ENCODE measurements at places on chromosomes 13 and 19. TPM values are rescaled to one million over a fixed set of nuclear protein-coding genes. Genes with fewer than 3 reads are reported as not detected.

The NMRK2 gene
- not detected for total RNA-seq

DNA sequence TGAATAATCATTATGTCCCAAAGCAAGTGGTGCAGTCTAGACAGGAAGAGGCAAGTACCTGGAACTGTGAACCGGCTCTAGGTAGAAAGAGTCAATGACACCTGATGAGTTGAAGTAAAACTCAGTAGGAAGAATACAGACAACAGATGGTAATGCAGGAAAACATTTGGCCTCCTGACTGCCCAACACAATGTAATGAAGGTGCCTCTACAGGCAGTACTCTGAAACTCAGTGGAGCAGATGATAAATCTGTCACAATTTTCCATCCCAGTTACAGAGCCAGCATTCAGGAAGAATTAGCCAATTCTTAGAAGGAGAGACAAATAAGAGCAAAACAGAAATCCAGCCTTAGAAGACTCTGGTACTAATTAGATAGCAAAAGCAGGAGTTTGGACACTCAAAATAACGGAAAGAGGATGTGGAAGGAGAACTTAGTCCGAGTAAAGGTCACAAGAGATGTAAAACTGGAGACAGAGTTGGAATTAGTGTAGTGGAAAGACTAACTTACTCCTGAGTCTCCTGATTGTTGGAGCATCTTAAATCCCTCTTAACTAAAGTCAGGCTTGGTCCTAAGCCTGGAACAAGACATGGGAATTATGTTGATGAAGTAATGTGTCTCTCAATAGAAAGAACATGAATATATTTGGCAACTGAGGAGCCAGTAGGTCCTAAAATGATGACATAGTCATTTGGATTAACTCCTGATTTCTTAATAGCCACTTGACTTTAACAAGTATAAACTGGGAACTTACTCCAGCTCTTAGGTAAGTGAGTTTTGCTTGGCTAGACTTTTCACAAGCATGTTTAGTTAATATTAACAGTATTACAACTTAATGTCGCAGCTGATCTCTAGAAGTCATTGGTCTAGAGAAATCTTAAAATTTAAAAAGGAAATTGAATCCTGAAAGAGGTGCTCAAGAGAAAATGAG, 457.3 kb upstream of the MIR17HG start:
- H3K27ac ChIP-seq: no peak overlapping the region
- H3K36me3 ChIP-seq: no peaks in the 10 kb centered on the region
- no peaks in the 10 kb centered on the region for H3K4me1 ChIP-seq

DNA sequence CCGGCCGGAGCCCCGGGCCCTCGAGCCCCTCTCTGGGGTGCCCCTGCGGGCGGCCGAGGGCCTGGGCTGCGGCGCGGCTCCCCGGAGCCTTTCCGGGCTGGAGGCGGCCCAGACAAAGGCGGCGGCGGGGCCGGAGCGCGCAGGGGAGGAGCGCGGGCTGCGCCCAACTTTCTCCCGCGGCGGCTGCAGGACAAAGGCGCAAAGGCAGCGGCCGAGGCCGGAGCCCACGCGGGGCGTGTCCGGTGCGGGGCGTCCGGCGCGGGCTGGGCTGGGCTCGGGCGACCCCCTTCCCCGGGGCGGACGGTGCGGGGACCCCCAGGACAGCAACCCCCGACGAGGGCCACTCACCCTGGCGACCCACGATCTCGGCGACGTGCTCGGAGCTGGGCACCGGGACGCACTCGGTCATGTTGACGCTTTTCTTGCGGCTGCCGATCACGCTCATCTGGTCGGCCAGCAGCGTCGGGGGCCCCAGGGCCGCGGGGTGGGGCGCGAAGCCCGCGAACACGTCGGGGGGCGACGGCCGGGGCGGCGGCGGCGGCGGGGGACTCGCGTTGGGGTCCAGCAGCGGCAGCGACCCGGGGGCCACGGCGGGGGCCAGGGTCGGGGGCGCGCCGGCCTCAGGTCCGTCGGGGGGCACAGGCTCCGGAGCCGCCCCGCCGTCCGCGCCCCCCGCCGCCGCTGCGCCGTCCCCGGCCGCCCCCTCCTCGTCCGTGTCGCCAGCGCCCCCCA, 843 bp downstream of the MEX3D start:
- H3K27ac ChIP-seq: no peak overlapping the region
- H3K4me3 ChIP-seq: no peak overlapping the region
- H3K36me3 ChIP-seq: no peaks in the 10 kb centered on the region
- H3K4me1 ChIP-seq: no peaks in the 10 kb centered on the region
- DNase-seq: peak; percentile 21

- H3K27me3 ChIP-seq: no peaks in the 10 kb centered on the region
- H3K4me3 ChIP-seq: no peak overlapping the region
- DNase-seq: no peak
- H3K36me3 ChIP-seq: no peaks in the 10 kb centered on the region
- H3K27ac ChIP-seq: no peak overlapping the region
- H3K4me1 ChIP-seq: peaks cover 55% of the 10 kb centered on the region
Measured at GRCh38 chr13:25881971-25882451, 169.8 kb downstream of the SHISA2 start.

DNA sequence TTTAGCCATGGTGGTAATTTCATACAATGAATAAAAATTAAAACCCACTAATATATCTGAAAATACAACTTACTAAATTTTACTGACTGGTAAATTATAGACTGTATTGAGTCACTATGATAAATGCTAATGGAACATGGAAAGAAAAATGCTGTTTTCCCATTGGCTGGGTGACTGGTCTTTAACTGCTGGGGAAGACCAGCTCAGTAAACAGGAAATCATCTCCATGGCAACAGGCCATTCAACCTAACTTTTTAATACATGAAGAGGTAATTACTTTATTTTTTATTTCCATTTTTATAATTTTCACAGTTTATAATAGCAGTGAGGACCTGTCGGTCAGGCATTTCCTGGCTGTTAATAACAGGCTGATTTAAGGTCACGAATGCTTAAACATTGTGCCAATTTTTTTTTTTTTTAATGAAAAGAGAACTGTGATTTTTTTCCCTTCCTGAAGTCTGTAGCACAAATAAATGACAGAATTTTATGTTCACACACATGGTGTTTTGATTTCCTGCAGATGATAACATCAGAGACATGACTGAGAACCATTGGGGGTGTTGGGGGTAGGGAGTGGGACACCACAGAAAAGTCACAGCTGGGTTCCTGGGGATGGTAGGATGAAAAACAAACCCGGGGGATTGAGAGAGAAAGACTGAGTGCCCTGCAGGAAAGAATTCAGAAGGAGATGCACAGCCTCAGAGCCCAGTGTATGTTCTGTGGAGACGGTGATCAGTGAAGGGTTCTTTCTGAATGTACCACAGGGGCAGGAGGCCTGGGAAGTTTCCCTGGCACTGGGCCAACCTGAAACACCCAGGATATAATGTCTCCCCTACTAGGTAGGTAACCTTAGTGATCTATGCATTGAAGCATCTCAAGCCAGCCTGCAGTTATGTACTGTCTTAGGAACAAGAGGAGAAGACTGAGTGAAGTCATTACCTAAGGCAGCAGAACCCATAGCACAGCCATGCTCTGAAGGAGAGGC, 297.1 kb downstream of the COG6 start:
- no peak overlapping the region for H3K4me3 ChIP-seq
- H3K27ac ChIP-seq: no peak overlapping the region
- no peaks in the 10 kb centered on the region for H3K36me3 ChIP-seq
- H3K27me3 ChIP-seq: no peaks in the 10 kb centered on the region

DNA sequence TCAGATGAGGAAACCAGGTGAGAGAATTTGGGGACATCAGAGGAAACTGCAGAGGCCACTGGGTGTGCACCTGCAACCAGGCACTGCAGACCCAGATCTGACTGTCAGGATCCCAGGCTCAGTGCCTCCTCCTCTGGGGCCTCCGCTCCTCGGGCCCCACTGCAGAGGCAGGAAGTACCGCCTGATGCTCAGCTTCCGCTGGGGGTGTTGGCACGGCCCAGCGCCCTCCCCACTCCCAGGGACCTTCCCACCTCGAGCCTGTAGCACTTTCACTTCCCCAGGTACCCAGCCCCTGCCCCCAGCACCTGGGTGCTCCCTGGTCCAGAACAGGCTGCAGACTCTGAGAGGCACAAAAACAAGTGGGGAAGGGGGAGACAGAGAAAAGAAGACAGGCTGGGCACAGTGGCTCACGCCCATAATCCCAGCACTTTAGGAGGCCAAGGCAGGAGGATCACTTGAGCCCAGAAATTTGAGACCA, 1.4 kb upstream of the CD37 start:
- DNase-seq: peak; percentile 83
- H3K4me1 ChIP-seq: peaks cover 82% of the 10 kb centered on the region
- peak overlapping the region; percentile 70 for H3K4me3 ChIP-seq

DNA sequence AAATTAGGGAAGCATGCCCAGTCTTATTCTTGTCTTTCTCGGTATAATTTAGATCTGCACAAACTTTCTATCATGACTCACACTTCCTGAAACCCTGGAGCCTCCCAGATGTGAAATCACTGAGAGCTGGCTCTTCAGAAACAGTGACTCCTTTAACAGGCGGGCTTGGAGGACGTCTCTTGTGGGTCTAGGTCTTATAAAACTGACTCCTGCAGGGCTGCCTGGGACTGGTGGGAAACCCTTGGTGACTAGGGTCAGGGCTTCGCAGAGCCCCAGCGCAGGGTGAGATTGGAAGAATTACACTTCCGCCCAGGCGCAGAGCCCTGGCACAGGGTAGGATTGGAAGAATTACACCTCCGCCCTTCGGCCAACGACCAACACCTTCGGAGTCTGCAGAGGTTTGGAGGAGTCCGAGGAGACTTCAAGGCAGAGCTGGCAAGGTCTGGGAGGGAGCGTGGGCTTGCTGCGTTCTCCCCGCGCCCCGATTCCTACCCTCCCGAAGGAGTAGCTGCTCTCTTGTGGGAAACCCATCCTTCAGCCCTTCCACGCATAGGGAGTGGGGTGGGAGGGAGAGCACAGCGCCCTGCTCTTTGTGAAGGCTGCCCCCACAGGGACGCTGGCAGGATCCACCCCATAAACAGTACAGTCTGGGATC, 43.4 kb upstream of the MAP3K10 start:
- no peaks in the 10 kb centered on the region for H3K27me3 ChIP-seq
- H3K4me3 ChIP-seq: no peak overlapping the region
- H3K4me1 ChIP-seq: peaks cover 54% of the 10 kb centered on the region
- peak overlapping the region; percentile 61 for H3K27ac ChIP-seq

DNA sequence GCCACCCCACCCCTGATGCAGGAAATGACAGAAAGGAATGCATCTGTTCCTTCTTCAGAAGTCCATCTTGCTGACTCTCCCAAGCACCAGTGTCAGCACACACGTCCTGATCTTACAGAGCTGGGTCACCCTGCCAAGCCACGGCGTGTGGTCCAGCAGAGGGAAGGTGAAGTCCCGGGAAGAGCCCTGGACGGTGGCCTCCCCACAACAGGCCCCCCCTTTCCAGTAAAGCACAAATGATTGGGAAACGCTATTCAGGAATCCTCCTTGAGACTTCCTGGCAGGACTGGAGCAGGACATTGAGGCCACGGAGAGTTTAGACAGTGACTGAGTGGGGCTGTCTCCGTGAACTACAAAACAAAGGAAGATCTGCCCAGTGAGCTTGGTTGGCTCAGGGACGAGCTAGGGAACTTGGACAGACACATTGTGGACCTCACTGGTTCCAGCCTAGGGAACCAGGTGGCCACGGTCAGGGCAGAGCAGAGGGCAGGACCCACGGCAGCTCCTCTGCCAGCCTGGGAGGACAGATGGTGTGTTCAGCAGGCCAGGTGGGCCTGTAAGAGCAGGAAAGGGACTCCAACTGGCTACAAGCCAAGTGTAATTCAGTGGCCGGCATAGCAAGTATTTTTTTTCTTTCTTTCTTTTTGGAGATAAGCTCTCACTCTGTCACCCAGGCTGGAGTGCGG, 41.7 kb downstream of the ELL start:
- no peaks in the 10 kb centered on the region for H3K27me3 ChIP-seq
- no peak for DNase-seq
- H3K27ac ChIP-seq: peak overlapping the region; percentile 95
- H3K4me1 ChIP-seq: peaks cover 79% of the 10 kb centered on the region
- no peak overlapping the region for H3K4me3 ChIP-seq

- no peaks in the 10 kb centered on the region for H3K36me3 ChIP-seq
- no peaks in the 10 kb centered on the region for H3K27me3 ChIP-seq
- H3K4me3 ChIP-seq: peak within 1 kb of the TSS; percentile 84
- DNase-seq: peak; percentile 94
Measured at GRCh38 chr19:11964858-11965645, at the start of gene ZNF763. TSS of gene ZNF763 (plus strand) at chr19:11965040. CDS start at chr19:11965209, 169 bp downstream.

DNA sequence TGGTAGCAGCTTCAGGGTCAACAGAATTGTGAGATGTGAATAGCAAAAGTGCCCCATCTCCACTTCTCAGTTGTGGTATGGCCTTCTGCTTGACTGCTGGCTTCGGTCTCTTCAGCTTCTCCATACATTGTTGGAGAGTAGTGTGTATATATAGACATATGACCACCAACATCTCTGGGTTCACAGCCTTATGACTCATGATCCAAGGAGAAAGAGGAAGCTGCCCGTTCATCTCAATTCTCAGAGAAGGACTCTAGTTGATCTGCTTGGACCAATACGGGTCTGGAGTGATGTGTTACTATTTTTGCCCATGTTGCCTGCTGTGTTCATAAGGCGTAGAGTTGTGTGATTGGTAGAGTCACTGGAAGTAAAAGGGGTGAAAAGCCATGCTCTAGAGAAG, 3.6 kb upstream of the COMMD6 start:
- no peak for DNase-seq
- no peak overlapping the region for H3K4me3 ChIP-seq
- H3K27ac ChIP-seq: no peak overlapping the region
- peaks cover 5% of the 10 kb centered on the region for H3K36me3 ChIP-seq

DNA sequence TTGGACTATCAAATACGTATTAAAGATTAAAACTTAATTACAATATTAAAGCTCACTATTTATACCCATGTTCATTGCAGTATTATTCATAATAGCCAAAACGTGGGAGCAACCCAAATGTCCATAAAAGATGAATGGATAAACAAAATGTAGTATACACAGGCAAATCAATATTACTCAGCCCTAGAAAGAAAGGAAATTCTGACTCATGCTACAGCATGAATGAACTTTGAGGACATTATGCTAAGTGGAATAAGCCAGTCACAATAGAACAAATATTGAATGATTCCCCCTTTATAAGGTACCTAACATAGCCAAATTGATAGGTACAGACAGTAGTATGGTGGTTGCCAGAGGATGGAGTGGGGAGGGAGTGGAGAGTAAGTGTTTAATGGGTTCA, 457.3 kb downstream of the FGF14 start:
- no peak overlapping the region for H3K4me3 ChIP-seq
- H3K36me3 ChIP-seq: no peaks in the 10 kb centered on the region
- H3K4me1 ChIP-seq: no peaks in the 10 kb centered on the region
- DNase-seq: no peak
- H3K27ac ChIP-seq: no peak overlapping the region

DNA sequence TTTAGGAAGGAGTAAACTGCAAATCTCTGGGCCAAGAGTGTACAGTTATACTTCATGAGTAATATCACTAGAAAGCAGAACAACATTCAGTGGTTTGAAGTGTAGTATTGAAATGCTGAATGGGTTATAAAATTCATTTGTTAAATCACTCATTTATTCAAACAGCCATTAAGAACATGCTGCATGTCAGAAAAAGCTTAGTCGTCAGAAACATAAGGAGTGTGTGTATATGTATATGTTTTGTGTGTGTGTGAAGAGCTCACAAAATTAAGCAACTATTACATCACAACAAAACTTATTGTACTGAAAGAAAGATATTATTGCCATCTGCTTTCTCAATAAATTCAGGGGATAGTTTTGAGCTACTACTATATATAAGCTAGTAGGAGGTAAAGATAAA, 165.4 kb upstream of the PCDH9 start:
- no peak for DNase-seq
- H3K4me3 ChIP-seq: no peak overlapping the region
- H3K27me3 ChIP-seq: no peaks in the 10 kb centered on the region
- H3K36me3 ChIP-seq: no peaks in the 10 kb centered on the region
